SK-MEL-5 (cell line): ENCODE measurements at places on chromosomes 6 and 20.
A peak's percentile ranks its signal among the peaks of the same experiment; 100 is the strongest.

DNA sequence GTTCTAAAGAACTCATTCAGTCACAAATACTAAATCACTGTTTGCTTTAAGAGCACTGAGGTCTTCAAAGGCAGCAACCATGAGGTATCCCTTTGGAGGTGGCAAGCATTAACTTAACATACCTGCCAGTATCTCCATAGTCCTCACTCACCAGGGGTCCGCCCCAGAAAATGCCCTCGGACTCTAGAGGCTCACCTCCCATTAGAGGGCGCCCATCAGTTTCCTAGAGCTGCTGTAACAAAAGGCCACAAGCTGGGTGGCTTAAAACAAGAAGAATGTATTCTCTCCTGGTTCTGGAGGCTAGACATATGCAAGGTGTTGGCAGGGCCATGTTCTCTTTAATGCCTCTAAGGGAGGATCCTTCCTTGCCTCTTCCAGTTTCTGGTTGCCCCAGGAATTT is 12.0 kb upstream of the RNGTT start:
- DNase-seq: no peak

- no peak for DNase-seq
Observed at GRCh38 chr6:37845930-37846329, 26.4 kb downstream of the ZFAND3 start.

GRCh38 chr6:49801525-49801924 is 14.4 kb upstream of the PGK2 start:
- no peak for DNase-seq

- no peak for DNase-seq
Observed at GRCh38 chr6:36120539-36120938, 9.8 kb upstream of the MAPK13 start.

DNA sequence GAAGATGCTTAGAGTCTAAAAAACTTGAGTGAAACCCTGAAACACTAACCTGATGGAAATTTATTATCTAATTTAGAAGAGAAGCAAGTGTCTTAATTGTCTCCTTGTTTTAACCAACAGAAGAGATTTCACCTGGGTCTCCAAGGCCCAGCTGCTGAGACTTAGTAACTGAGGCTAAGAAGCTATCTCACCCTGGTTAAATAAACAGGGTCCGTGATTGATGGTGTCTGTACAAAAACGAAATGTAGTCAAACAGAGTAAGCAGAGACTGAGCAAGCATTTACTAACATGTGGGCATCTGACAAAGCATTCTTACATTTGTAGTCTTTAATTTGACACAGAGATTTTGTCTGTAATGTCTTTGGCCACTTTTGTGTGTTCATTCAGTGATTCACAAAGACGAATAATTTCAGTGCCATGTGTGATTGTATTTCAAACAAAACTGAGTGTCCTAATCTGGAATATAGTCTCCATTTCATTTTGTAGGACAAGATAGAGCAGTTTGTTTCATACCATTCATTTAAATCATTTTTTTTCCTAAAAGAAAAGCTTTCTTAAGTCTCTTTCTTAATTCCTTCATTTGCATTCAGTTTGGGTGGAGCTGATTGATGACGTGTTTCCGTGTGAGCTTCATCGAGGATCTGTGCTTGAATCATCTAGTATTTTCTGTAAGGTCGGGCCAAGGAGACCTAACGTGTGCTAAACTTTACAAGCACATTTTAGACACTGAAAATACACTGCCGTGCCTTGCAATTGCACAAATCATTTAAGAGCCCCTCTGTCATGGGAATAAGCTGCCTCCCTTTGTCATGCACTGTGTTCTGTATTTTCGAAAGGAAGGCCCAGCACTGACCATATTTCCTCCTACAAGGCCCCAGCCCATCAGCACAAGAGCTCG is 170.6 kb upstream of the QKI start:
- DNase-seq: no peak

DNA sequence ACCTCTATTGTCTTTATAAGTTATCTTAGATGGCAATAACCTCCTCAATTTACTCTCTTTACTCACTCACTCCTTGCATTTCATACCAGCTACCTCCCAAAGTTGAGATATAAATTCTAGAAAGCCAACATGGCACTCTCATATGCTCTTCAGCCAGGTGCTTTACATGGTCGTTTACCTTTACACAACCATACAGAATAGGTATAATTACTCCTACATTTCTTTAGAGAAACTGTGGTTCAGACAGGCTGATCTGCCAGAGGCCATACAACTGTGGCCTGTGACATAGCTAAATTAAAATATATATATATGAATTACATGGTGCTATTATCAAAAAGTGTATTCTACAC is 45.7 kb downstream of the HBS1L start:
- DNase-seq: no peak

GRCh38 chr20:58162986-58163385 is 65.5 kb downstream of the ANKRD60 start:
- no peak for DNase-seq

DNA sequence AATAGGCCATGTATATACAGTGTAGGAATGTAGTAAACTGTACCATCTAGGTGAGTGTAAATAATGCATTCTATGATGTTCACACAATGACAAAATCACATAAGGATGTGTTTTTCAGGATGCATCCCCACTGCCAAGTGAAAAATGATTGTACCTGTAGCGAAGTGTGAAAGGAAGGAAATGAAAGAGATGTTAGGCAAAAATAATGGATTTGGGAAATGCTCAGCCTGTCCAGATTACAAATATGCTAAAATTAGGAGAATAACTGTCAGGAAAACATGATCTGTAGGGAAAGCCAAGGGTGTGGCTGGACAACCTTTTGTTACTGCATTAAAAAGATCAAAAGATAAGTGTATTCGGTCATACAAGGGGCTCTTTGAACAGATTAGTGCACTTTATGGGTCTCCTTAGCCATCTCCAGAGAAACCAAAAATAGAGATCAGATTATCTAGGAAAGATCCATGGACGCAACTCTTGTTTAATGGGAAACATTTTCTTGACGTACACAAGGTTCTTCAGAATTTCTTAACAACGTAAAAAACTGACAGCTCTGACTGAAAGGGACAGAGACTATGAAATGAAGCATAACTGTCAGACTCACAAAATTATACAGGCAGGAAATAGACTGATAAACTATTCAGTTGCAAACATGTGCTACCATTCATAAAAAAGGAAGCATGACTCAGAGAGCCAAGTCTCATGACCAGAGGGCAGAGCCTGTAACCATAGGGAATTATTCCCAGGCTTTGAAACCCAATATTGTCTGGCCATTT is 253.6 kb upstream of the RAB32 start:
- DNase-seq: peak; percentile 98
